ENCODE measurements at places on chromosomes 6 and 20.

- DNase-seq: no peak
These were observed 573.0 kb downstream of the CD109 start for GRCh38 chr6:74268815-74269599.

DNA sequence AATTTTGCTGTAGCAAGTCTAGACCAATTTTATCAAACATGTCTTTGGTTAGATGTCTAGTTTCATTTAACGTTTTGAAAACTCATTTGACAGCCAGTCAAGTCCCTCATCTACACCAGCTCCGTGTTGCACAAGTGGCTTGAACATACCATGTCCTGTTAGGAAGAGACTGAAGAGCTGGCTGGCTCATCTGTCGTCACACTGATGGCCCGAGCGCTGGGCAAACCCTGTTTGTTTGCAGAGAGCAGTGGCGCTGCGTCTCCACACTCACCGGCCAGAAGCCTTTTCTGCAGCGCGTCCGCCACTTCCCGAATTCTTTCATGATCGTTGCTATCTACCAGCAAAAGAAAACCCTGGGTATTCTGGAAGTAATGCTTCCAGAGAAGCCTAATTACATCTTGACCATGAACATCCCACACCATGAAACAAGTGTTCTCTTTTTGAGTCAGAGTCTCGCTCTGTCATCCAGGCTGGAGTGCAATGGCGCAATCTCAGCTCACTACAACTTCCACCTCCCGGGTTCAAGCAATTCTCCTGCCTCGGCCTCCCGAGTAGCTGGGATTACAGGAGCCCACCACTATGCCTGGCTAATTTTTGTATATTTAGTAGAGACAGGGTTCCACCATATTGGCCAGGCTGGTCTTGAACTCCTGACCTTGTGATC, 10.7 kb upstream of the TCFL5 start:
- no peak for DNase-seq

DNA sequence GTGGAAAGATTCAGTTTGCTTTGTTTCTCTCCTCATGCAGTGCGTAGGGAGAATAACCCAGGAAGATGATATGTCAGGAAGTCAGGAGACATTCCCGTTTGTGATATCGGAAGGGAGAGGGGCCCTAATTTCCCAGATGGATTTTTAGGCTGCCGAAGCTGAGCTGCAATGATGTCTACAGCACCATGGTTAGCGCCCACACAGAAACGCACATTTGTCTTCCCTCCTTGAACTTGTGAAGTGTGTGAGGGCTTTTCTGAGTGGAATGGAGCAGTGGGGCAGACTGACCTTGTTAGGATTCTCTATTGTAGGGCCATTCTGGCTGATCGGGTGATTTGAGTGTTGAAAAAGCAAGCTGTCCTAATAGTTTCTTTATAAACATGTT, 191.3 kb upstream of the ARG1 start:
- no peak for DNase-seq

GRCh38 chr6:126042001-126042419, 55.7 kb downstream of the TRMT11 start:
- DNase-seq: no peak

DNA sequence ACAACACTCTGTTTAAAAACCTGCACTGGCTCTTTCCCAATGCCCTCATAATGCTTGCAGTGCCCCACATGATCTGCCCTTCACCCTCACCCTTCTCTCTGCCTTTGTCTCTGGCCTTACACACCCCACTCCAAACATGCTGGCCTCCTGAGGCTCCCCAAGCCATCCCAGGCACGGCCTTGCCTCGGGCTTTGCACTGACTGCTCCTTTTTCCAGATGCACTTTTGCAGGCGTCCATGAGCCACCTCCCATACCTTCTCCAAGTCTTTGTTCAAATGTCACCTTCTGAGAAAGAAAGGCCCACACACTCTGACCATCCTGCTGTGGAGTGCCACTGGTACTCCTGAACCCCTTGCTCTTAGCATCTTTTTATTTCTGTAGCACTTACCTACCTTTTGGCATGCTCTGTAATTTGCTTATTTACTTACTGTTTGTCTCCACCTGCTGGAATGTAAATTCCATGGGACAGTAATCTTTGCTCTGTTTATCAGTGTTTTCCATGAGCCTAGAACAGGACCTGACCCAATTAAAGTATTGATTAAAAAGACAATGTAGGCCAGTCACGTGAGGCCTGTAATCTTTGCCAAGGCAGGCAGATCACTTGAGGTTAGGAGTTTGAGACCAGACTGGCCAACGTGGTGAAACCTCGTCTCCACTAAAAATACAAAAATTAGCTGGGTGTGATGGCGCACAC, 30.7 kb downstream of the GFRA4 start:
- no peak for DNase-seq
